Naive B cell (primary cell): ENCODE measurements at places on chromosomes 2 and 18.

DNA sequence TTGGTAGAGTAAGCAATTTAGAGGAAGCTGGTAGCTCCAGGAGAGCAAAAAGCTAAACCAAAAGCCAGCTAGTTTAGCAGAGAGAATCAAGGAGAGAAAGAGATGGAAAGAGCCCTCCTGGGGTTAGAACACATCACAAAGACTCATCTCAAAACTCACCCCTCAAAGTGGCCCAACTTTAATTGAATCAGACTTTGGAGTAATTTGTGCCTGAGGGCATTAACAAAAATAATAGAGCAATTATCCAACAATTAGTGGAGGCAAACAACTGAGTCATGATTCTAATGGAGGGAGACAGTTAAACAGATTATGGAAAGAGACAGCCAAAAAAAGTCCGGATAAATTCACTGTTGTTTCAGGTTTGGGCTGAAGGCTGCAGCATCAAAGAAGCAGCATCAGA is 417.4 kb downstream of the KCNJ3 start:
- no peaks in the 10 kb centered on the region for H3K4me1 ChIP-seq
- H3K27me3 ChIP-seq, result no peaks in the 10 kb centered on the region
- H3K4me3 ChIP-seq, result no peak overlapping the region
- H3K27ac ChIP-seq, result no peak overlapping the region
- H3K36me3 ChIP-seq, result no peaks in the 10 kb centered on the region

DNA sequence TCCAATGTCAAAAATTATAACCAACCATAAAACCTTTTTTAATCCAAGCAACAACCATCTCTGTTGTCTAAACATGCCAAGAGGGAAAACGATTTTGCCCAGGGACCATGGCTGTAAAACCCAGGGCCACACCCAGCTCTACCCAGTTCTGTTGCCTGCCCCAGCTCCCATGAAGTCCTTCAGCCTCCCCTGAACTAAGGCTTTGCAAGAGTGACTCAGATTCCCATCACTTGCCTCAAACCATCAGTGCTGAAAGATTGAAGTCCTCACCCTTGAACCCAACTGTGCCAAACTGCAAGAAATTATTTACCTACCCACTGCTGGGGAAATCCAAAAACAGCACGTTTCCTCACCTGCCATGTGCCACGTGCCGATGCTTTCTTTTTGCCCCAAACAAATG is 102.5 kb downstream of the TFCP2L1 start:
- H3K4me1 ChIP-seq, result no peaks in the 10 kb centered on the region
- H3K27me3 ChIP-seq, result peaks cover 6% of the 10 kb centered on the region
- no peak overlapping the region for H3K27ac ChIP-seq
- DNase-seq, result no peak
- no peak overlapping the region for H3K4me3 ChIP-seq

DNA sequence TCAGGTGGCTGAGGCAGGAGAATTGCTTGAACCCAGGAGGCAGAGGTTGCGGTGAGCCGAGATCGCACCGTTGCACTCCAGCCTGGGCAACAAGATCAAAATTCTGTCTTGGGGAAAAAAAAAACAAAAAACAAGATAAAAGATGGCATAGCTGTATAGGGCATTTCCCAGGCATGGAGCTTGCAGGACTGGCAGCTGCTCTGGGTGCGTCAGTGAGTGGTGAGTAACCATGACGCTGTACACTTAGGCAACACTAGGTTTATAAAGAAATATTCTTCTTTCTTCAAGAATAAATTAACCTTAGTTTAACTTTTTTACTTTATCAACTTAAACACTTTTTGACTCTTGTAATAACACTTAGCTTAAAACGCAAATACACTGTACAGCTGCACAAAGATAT is 15.4 kb downstream of the TGOLN2 start:
- no peaks in the 10 kb centered on the region for H3K36me3 ChIP-seq
- H3K27me3 ChIP-seq, result no peaks in the 10 kb centered on the region
- H3K4me1 ChIP-seq, result peaks cover 28% of the 10 kb centered on the region
- no peak overlapping the region for H3K4me3 ChIP-seq
- no peak for DNase-seq

DNA sequence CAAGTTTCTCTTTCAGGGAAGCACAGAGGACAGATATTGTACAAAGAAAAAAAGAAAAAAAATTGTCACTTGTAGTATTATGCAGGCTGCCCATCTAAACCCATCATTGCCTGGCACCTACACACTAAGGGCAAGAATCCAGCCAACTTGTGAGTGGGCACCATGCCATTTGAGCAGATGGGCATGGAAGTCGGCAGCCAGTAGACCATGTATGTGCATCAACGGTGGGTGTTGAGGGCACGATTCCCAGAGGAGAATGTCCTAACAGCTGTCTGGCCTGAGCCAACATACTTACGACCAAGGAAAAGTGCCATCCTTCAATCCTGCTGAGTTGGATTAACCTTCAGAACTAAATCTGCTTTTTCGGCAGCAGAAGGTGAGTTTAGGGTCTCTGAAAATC is 63.9 kb downstream of the ARHGAP15 start:
- H3K4me3 ChIP-seq, result no peak overlapping the region
- no peak for DNase-seq
- H3K27ac ChIP-seq, result no peak overlapping the region
- H3K27me3 ChIP-seq, result no peaks in the 10 kb centered on the region
